Activated CD8-positive, alpha-beta memory T cell treated with anti-CD3 and anti-CD28 coated beads, Interleukin-2, amount 50 U/mL, for 4 hours (primary cell): ENCODE measurements at places on chromosomes 12 and 14.

DNA sequence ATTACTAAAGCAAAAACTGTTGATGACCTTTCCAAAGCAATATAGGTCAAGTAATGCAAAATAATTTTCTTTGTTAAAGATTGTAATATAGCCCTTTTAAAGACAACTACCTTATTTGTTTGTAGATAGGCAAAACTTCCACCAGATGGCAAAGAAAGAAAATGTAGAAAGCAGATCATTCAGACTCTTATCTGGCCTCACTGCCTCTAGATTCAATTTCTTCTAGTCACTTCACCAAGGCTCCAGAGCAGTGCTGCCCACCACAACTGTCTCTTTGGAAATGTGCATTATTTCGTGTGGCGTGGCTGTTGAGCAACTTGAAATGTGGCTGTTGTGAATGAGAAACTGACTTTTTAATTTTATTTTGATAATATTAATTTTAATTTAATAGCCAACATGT is 127.1 kb downstream of the ITPR2 start:
- no peak for DNase-seq

DNA sequence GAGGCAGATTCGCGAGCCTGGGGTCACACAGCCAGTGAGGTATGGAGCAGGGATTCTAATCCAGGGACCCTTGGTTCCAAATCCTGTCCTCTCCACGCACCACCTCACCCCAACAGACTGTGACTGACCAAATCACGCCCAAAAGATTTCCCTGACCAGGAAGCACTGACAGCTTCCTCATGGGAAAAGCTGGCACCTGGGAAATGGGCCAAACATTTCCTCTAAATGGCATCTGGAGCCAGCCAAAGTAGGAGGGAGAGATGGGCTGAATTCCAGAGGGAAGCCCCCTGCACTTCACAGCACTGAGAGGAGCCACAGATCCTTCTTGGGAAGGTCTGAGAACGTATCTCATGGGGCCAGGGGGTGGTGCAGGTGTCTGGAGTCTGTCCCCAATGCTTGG is 28.8 kb downstream of the CCDC92 start:
- DNase-seq = no peak

GRCh38 chr12:124625867-124626675 is 58.7 kb upstream of the NCOR2 start:
- DNase-seq = no peak

DNA sequence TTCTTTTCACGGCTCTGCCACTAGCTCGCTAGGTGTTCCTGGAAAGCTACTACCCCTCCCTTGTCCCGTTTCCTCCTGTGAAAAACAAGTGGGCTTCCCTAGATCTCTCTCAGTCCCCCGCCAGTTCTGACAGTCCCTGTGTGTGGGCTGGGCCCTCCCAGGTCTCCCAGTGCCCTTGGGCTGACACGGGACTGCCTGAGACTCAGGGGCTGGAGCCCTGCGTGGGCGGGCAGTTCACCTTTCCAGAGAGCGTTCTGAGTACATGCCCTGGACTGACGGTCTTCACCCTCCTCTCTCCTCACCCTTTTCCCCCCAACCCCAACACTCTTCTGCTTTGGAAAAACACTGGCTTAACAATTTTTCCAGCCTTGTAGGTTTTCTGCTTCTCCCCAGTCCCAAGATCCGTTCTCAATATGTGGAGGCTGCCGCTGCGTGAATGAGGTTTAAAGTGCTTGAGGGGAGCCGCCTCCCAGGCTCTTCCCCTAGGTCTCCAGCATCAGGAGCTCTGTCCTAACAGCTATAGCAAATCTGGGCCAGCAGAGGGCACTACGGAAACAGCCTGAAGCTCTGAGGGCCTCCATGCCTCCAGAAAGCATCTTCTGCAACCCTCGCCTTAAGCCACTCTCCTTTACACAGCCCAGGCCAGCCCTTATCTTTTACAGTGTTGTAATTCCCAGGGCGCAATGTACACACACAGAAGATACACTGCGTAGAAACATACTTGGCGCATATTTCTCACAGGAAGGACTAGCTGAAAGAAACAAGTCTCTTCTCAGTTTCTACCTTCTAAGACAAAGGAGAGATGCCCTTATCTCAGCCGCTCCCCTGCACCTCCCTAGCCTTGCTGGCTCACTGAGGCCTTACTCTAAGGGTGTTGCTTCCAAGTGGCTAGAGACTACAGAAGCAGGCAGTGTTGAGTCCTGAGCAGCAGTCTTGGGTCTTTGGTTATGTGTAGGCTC is 10.4 kb upstream of the DCD start:
- DNase-seq = peak; percentile 44

DNA sequence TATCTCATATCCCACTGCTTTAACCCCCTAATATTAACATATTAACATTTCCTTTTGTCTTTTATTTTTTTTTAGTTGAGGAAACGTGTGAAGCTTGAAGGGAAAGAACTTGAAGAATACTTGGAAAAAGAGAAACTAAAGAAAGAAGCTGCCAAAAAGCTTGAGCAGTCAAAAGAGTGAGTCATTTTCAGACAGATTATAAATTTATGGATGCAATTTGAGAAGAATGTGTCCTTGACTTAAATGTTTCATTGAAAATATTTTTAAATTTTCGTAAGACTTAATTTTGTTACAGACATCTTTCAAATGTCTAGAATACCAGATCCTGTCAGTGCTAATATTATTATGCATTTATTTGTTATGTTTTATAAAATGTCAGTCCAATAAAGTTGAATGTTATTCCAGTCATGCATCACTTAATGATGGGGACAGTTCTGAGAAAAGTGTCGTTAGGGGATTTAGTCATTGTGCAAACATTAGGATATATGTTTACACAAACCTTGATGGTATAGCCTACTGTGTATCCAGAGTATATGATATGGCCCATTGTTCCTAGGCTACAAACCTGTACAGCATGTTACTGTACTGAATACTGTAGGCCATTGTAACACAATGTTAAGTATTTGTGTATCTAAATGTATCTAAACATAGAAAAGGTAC is 32.6 kb downstream of the CPSF2 start:
- no peak for DNase-seq

DNA sequence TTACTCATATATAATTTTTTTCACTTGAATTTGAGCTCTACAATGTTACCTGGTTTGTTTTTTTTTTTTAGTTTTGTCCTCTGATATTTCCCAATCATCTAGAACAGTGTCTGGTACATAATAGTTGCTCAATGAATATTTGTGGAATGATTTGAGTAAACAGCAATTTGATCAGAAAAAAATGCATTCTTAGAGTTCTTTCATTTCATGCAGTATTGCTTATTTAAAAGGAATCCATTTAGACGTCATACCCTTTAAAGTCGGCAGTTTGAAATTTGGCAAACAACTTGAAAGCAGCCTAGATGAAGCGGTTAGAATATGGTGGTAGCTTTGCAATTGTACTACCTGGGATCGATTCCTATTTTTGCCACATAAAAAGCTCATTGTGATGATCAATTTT is 140.0 kb downstream of the PDE3A start:
- DNase-seq = no peak

DNA sequence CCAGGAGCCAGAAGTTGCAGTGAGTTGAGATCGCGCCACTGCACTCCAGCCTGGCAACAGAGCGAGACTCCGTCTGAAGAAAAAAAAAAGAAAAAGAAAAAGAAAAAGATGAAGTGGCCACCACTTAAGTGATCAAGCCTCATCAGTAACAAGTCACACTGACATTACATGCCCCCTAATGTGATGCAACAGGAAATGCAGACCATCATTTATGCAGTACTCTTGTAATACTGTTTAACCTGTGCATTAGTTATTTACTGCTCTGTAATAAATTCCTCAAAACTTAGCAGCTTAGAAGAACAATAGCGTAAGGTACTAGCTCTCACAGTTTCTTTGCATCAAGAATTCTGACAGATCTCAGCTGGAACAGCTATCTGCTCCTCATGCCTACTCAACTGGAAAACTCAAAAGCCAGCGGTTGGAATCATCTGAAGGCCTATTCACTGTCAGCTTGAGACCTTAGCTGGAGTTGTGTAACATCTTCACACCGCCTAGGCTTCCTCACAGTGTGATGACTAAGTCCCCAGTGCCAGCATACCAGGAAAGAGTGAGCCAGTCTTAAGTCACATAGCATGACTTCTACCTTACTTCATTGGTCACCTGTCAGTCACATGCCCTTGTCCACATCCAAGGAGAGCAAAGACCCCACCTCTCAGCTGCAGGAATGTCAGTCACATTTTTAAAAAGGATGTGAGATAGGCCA is 31.5 kb downstream of the EPS8 start:
- DNase-seq = no peak

- no peak for DNase-seq
Measured at GRCh38 chr14:55532645-55533344, 47.2 kb upstream of the KTN1 start.

DNA sequence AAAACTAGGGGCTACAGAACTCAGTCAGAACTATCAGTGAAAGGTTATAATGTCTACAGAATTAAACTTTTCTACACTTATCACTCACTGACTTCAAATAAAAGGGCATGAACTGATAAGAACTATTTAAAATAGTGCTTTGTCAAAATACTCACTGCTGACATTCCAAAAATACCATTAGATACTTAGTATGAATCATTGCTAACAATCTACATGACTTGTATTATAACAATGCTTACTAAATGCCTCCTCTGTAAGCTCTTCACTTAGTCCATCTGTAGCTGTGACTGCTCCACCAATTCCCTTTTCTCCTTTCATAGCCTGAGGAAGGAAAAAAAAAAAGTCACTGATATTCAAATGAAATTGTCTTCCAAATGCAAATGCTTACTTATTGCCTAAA is 17.0 kb downstream of the NFYB start:
- no peak for DNase-seq

GRCh38 chr12:83084516-83085234 is 398.0 kb downstream of the TMTC2 start:
- no peak for DNase-seq

GRCh38 chr12:55932551-55932910 is 1.6 kb downstream of the DGKA start:
- peak; percentile 44 for DNase-seq

DNA sequence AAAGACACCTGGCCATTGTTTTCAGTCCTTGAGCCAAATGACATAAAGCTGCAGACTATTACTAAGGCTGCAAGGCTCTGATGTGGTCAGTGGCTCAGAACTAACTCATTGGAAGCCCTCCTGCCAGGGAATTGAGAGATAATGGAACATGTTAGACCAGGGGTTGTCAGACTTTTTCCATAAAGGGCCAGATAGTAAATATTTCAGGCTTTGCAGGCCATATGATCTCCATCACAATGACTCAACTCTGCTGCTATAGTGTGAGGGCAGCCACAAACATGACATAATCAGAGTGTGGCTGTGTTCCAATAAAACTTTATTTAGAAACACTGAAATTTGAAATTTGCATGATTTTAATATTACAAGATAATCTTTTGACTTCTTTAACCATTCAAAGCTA is 140.3 kb downstream of the TMEM30B start:
- no peak for DNase-seq

GRCh38 chr14:60485057-60485597 is 736 bp downstream of the C14orf39 start:
- no peak for DNase-seq

- DNase-seq = peak; percentile 75
Measured at GRCh38 chr12:52836042-52836466, 1.9 kb upstream of the KRT79 start.

GRCh38 chr12:58815235-58815634 is 105.1 kb downstream of the LRIG3 start:
- no peak for DNase-seq

DNA sequence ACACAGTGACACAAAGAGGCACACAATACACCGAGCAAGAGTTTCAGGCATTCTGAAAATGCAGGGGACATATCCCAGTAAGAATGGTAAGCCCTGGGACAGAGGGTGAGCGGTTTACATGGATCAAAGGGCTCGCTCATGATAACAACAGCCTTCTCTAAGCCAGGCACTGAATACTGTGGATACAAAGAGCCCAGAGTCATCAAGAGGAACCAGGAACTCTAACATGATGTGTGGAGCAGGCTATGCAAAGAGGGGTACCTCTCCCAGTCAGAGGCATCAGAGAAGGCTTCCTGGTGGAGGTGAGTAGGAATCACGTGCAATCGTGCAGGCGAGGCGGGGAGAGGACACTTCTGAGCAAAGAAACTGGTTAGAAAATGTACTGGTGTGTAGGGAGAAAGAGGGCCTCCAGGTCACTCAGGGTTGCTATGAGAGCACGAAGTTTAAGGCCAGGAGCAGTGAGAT is 76.9 kb upstream of the EEA1 start:
- DNase-seq = no peak

DNA sequence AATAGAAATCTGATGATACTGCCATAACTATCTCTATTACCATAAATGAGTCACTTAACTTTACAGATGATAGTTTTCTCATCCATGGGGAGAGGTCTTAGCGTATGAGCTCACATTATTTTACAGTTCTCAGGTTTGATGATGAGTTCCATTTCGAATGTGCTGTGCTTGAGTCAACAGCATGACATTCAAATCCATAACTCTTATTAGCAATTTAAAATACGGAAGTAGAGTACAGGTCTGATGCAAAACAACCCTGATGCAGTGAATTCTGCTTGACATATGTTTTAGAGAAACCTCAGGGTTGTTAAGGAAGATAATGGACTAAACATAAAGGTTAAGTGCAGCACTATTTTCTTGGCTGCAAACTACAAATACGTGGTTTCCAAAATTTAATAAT is 30.0 kb downstream of the C14orf39 start:
- DNase-seq = no peak

GRCh38 chr12:47818467-47819137 is 1.1 kb downstream of the HDAC7 start:
- no peak for DNase-seq

DNA sequence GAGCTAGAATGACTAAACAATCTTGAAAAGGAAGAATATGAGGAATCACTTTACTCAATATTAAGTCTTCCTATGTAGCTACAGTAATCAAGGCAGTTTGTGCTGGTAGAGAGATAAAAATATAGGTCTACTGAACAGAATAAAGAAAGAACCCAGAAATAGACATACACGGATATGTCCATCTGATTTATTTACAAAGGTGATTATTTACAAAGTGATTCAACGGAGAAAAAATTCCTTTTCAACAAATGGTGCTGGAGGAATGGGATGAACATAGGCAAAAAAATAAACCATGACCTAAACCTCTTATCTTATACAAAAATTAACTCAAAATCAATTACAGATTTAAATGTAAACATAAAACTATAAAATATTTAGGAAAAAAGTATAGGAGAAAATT is 36.6 kb downstream of the TAOK3 start:
- no peak for DNase-seq

GRCh38 chr14:79279645-79280597 is 931.4 kb downstream of the DIO2 start:
- DNase-seq = no peak

- no peak for DNase-seq
Measured at GRCh38 chr14:65478596-65478995, 66.1 kb downstream of the FUT8 start.
